ENCODE measurements at places on chromosomes 5 and 9.

DNA sequence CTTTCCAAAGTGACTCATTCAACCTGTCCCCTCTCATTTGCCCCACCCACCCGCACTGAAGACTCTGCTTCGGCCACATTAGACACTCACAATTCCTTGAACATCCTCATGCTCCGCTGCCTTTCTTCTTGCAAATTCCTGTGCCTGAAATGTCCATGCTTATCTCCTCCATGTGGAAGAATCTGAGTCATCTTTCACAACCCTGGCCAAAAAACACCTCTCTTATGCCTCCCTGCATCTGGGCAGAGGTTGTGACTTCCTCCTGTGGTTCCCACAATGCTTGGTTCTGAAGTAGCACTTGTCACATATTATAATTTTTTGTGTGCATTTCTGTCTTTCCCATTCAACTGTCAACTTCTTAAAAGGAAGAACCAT lies 238.6 kb downstream of the ENC1 start:
- DNase-seq: no peak

DNA sequence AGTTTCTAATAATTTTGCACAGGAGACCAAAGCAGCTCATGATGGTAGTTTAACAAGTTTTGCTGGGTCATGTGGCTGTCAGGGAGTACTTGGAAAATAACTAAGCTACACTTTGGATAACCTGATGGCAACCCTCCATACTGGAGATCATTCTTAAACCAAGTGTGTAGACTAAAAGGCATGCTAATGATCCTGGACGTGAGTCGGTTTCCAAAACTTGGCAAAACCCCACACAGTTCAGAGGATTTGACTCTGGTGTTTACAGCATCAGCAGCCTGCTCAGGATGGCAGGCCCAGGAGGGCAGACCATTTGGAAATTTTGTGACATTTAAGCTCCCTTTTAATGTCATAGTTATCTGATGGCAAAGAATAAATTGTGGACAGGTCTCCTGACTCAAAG lies 196.5 kb upstream of the EFNA5 start:
- DNase-seq: no peak

DNA sequence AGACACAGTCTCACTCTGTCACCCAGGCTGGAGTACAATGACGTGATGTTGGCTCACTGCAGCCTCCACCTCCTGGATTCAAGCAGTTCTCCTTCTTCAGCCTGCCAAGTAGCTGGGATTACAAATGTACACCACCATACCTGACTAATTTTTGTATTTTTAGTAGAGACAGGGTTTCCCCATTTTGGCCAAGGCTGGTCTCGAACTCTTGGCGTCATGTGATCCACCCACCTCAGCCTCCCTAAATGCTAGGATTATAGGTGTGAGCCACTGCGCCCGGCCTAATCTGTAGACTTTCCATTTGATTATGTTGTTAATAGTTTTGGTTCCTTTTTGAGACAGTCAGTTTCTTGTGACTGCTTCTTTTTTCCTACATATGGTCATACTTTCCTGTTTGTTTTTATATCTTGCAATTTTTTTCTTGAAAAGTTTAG lies 31.0 kb downstream of the MTREX start:
- no peak for DNase-seq

- no peak for DNase-seq
These were observed 1.3 kb downstream of the C5orf15 start for GRCh38 chr5:133967124-133967523.

- no peak for DNase-seq
These were observed 123.5 kb downstream of the TARS1 start for GRCh38 chr5:33563983-33564908.

- no peak for DNase-seq
These were observed 1279.5 kb downstream of the CDH12 start for GRCh38 chr5:21573416-21574314.

GRCh38 chr9:82038897-82039296 lies 50.3 kb downstream of the SPATA31D1 start:
- no peak for DNase-seq

DNA sequence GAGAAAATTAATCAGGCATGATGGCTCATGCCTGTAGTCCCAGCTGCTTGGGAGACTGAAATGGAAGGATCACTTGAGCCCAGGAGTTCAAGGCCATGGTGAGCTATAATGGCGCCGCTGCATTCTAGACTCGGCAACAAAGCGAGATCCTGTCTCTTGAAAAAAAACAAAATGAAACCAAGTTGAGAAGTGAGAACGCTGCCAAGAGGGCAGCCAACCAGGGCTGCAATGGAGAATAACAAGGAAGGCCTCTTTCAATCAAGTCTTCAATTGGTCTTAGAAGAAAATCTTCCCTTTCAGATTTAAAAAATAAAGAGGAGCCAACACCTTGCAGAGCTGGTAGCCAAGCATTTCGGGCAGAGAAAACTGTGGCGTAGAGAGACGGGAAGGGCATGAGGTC lies 14.7 kb downstream of the KIAA1958 start:
- DNase-seq: no peak

DNA sequence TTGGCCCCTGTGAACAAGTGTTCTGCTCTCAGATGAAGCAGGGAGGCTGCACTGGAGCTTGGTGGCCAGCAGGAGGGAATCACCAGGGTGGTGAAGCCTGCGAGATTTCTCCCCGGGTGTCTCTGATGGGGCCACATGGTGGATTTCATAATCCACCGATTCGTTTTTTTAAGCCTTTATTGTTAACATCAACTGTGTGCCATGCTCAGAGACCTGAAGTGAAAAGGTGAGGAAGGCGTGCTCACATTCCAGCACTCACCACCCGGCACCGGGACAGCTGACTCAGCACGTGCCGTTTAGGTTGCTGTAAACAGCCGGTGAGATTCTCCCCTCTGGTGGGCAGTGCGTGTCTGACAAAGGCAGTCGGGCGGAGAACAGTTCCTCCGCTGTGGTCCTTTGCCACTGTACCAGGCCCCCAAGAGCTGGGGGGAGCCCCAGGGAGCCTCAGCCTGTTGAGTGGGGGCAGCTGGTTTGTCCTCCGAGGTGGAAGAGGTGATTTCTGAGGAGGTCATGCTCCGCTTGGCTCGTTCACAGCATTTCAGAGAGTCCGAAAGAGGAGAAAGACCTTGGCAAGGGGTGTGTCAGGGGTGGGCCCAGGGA lies 12.7 kb upstream of the AHRR start:
- no peak for DNase-seq

- no peak for DNase-seq
These were observed 99.2 kb downstream of the PHF2 start for GRCh38 chr9:93675336-93676150.

DNA sequence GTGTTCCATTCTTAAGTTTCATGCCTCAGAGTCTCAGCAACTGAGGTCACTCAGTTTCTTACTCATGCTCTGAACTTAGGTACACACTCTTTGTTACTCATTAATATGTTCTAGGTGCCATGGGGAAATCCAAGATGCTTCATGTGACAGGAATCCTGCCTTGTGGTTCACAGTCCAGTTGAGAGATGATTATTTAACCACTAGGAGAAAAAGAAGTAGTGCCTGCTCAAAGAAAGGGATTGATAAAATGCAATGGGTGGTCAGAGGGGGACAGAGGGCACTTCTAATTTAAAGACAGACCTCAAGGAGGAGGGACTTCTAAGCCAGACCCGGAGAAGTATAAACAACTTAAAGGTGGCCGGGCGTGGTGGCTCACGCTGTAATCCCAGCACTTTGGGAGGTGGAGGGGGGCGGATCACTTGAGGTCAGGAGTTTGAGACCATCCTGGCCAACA lies 69.0 kb downstream of the UGCG start:
- no peak for DNase-seq

DNA sequence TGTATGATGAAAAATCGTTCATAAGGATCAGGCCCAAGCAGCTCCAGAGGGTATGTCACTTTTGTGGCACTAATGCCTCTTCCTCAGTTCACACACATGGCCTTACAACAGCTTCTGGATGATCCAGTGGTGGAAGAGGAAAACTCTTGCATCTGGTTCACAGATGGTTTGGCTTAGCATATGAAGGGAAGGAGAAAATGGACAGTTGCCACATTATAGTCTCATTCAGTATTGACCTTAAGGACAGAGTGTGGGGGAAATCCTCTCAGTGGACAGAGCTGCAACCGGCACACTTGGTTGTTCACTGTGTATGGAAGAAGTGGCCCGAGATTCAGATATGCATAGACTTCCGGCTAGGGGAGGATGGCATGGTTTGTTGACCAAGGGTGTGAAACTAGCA lies 22.8 kb downstream of the C9orf57 start:
- DNase-seq: no peak

GRCh38 chr5:9381464-9381863 lies 164.4 kb downstream of the SEMA5A start:
- no peak for DNase-seq

- no peak for DNase-seq
These were observed 9.3 kb downstream of the CCNH start for GRCh38 chr5:87403409-87403808.

DNA sequence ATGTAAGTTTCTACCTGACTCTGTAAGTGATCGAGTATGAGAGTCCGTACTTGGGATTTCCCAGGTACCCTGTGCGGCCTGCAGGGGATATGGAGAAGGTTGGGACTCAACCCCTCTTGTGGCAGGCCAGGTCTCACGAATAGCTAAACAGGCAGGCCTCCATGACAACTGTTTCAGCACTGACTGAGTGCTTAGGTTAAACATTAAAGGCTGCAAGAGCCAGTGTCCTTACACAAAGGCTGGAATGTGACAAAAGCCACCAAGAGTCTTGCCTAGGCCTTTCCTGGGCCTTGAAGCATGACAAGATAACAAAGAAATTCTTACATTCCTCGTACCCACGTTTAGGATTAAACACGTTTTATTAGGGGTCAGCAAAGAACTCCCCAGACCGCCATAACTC lies 58.6 kb downstream of the THBS4 start:
- DNase-seq: no peak

DNA sequence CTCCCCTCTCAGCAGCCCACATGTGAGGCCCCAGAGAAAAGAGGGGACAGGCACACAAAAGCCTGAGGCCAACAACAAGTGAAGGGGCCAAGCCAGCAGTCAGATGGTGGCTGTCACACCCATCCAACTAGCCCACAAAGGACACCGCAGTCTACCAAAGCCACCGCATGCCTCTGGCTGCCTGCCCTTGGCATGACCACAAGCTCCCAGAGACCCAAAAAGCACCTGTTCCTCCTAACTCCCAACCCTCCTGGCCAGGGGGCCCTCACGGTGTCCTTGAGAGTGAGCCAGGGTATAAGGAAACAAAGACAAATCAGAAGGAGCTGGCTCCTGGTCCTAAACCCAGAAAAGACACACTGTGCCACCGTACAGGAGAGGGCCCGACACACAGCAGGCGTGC lies 77.8 kb upstream of the LRRTM2 start:
- no peak for DNase-seq

GRCh38 chr9:107308461-107308860 lies 25.4 kb downstream of the RAD23B start:
- DNase-seq: no peak

- DNase-seq: no peak
These were observed 138.0 kb downstream of the NUDT12 start for GRCh38 chr5:103424453-103425205.

DNA sequence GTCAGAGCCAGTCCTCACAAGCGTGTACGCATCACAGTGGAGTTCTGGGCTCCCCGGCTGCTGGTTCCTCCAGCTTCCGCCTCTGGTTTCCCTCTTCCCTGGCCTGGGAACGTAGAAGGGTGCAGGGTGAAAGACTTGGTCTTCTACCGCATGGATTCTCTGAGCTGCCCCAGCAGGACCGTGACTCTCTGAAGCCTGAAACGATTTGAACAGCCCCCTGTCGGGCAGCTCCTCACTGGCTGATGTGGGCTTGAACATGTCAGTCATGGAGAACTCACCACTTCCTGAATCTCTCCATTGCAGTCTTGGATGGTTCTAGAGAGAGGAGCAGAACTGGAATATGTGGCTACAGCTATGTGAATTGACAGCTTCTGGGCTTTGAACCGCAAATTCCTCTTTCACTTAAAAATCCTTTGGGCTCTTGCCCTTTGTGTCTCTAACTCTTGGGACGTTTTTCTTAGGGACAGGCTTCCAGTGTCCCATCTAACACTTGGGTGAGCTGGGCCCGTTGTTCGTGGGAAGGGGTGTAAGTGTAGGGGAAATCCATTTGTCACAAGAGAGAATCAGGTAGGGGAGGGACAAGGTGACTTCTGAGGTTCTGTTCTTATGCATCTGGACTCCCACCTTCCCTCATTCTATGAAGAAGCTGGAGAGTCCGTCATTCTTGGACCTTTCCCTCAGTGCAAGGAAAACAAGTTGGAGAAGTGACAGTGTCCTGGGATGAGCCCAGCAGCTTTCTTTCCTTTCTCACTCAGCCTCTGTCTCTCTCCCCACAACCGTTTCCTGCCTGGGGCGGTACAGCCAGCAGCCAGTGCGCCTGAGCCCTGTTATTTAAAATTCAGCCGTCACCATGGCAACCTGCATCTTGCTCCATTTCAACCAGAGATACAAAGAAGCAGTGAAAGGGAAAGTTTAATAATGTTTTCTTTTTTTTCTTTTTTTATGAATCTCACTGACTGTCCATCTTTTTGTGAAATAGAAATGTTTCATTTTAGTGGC lies 84.7 kb downstream of the PTTG1 start:
- DNase-seq: peak; percentile 15

DNA sequence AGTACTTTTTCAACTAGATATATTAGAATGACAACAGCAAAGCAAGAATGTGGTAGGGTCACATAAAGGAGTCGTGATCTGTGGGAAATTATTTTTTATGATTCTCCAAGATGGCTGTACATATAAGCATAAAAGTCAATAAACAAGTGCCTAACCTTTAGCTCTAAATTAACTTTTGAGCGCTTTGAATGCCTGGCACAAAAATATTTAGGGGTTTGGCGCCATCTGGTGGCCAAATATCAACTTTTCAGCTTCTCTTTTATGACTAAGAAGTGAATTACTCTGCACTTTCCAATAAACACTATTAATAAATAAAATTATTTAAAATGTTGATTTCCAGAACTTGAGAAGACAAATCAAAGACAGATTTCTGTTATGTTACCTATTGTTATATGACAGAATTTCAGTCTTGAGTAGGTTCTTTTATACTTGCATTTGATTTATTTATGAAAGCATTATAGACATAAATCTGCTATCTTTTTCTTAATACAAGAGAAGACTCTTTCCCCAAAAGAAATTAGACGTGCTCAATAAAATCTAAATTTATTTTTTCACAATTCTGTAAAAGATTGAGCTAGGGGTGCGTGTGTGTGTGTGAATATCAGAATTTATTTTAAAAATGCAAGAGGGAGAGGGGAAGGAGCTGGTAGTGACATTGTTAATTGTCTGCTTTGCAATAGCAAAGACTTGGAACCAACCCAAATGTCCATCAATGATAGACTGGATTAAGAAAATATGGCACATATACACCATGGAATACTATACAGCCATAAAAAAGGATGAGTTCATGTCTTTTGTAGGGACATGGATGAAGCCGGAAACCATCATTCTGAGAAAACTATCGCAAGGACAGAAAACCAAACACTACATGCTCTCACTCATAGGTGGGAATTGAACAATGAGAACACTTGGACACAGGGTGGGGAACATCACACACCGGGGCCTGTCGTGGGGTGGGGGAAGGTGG lies 36.7 kb upstream of the ARRDC3 start:
- peak; percentile 31 for DNase-seq

DNA sequence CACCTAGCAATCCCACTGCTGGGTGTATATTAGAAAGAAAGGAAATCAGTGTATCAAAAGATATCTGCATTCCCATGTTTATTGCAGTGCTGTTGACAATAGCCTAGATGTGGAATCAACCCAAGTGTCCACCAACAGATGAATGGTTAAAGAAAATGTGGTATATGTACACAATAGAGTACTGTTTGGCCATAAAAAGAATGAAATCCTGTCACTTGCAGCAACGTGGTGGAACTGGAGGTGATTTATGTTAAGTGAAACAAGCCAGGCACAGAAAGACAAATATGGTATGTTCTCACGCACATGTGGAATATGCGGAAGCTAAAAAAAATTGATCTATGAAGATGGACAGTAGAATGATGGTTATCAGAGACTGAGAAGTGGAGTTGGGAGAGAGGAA lies 221.6 kb upstream of the DAP start:
- no peak for DNase-seq

Measured in urinary bladder (tissue), 4 donors.